ENCODE measurements at places on chromosomes 6 and 20. TPM values are rescaled to one million over a fixed set of nuclear protein-coding genes. Genes with fewer than 3 reads are reported as not detected.

Gene ADGRF1
- polyA plus RNA-seq: not detected

- H3K27me3 ChIP-seq: no peaks in the 10 kb centered on the region
- H3K36me3 ChIP-seq: peaks cover 43% of the 10 kb centered on the region
Measured at GRCh38 chr6:158174514-158174913, 6.4 kb downstream of the GTF2H5 start.

- no peak overlapping the region for H3K4me3 ChIP-seq
- peaks cover 2% of the 10 kb centered on the region for H3K4me1 ChIP-seq
- H3K27ac ChIP-seq: peak overlapping the region; percentile 83
- no peak for DNase-seq
- H3K36me3 ChIP-seq: no peaks in the 10 kb centered on the region
- H3K27me3 ChIP-seq: no peaks in the 10 kb centered on the region
Measured at GRCh38 chr6:140225701-140226436, 851.4 kb upstream of the CITED2 start.

DNA sequence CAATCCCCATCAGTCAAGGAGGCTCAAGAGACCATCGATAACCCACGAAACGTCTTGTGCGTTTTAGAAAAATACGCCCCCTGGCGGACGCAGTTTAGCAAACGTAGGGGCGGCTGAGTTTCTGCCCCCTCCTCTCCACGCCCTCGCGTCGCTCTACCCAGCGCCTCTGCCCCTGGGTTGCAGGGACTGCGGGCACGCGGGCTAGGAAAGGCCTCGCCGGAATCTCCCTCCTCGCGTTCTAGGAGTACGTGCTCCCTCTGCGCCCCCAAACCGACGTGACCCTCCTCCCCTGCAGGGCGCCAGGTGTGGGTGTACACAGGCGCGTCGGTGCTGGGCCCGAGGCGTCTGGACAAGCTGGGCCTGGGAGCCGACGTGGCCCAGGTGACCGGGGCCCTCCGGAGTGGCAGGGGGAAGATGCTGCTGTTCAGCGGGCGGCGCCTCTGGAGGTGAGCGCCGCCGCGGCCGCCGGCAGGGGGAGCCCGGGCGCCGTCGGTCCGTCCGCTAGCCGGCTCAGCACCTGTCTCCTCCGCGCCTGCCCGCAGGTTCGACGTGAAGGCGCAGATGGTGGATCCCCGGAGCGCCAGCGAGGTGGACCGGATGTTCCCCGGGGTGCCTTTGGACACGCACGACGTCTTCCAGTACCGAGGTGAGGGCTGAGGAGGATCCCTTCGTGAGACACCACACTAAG is 5.3 kb downstream of the MMP9 start:
- H3K4me3 ChIP-seq: peak overlapping the region; percentile 41
- H3K4me1 ChIP-seq: peaks cover 6% of the 10 kb centered on the region
- peak; percentile 84 for DNase-seq
- no peak overlapping the region for H3K27ac ChIP-seq
- H3K36me3 ChIP-seq: no peaks in the 10 kb centered on the region
- H3K27me3 ChIP-seq: no peaks in the 10 kb centered on the region

Gene CRISP3
- polyA plus RNA-seq: not detected

DNA sequence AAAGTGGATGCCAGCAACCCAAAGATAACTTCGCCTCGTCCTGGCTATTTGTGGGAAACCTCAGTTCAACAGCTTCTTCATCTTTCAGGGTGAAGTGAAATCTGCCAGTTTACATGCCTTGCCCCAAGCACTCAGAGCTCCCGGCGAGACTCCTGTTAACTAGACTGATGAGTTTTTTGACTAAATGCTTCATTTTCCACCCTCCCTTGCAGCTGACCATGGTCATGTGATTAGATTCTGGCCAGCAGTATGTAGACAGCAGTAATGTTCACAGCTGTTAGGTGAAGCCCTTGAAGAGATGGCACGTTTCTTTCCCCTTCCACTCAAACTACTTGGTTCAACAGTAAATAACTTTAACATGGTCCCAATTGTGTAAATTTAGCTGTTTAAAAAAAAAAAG is 718.8 kb upstream of the FLRT3 start:
- no peak overlapping the region for H3K27ac ChIP-seq
- no peaks in the 10 kb centered on the region for H3K4me1 ChIP-seq
- H3K4me3 ChIP-seq: no peak overlapping the region
- H3K36me3 ChIP-seq: no peaks in the 10 kb centered on the region
- DNase-seq: no peak

DNA sequence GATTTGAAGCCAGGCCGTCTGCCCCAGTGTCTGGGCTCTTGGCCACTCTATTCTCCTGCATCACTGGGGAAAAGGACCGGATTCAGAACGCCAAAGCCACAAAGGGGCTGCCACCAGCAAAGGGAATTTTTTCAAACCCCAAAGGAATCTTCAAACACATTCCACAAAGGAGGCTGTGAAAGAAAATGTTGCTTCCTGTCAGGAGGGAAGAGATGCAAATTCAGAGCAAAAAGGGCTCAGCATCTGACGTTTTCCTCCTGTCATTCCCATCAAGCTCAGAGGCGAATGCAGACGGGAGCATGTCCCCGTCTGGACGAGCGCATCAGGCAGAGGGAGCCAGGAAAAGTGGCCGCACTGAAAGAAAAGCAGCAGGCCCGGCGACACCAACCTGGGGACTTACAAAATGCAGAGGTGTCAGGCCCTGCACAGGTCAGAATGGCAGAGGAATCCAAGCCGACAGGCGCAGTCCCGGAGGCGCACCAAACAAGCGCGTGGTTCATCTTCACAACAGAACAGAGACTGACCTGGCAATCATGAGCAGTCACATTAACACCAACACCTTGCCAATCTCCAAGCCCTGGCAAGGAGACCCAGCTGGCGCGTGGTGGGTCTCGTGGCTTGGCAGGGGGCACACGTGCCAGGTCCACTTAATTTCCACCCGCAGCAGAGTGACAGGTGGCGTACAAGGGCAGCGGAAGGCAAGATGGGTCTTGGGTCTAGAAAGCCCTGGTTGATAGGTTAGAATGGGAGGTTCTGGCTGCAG is 62.8 kb downstream of the GRM4 start:
- DNase-seq: no peak
- no peaks in the 10 kb centered on the region for H3K27me3 ChIP-seq
- no peaks in the 10 kb centered on the region for H3K4me1 ChIP-seq
- H3K4me3 ChIP-seq: no peak overlapping the region

DNA sequence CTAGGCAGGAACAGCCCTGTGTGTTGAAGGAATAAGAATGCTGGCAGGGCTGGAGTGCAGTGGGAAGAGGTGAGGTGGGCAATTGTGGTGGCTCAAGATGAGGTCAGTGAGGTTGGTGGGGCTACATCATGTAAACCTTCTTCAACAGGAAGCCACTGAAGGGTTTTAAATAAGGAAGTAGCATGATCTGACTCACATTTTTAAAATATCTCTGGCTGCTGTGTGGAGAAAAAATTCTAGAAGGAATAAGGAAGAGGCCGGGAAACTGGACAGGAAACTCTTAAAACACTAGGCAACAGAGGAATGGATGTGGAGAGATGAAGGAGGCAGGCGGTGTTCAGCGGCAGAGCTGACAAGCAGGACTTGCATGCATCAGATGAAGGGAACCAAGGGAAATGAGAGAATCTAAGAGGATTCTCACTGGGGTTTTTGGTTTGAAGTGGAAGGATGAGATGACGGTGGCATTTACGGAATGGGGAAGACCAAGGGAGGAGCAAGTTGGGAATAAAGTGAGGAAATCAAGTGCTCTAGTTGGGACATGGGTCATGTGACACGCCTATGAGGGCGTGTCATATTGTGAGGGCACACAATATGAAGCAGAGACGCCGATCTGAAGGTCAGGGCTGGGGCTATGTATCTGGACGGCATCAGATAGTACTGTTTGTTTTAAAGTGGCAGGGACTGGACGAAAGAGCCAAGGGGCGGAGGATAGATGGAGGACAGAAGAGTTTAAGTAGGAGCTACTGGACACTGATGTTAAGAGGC is 18.2 kb downstream of the TMEM242 start:
- H3K27ac ChIP-seq: peak overlapping the region; percentile 40
- H3K27me3 ChIP-seq: no peaks in the 10 kb centered on the region
- no peak overlapping the region for H3K4me3 ChIP-seq
- 0 out of 2 replicates have a peak, but pooled peaks cover 4% of the 10 kb centered on the region for H3K4me1 ChIP-seq
- DNase-seq: no peak

DNA sequence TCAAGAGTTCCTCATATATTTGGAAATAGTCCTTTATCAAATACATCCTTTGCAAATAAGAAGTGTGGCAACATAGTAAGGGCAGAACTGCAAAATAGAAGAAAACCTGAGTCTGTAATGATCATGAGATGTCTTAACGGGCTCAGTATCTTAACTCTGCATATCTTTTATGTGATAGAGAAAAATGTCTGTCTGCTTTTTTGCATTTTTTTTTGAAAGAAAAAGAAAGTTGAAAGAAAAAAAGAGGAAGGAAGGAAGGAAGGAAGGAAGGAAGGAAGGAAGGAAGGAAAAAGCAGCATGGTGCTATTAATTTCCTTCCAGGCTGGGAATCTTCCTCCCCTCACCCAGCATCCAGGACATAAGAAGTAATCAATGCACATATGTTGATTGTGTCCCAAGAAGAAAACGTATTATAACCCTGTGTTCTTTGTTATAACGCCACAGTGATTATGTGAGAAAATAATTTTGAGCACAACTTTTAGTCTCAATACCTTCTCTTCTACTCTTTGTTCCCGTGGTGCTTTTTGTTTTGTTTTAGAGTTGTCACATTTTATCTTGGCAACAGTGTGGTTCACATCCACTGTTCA is 58.7 kb upstream of the PCSK2 start:
- H3K4me1 ChIP-seq: peaks cover 31% of the 10 kb centered on the region
- H3K27me3 ChIP-seq: no peaks in the 10 kb centered on the region
- H3K27ac ChIP-seq: no peak overlapping the region
- DNase-seq: no peak
- no peaks in the 10 kb centered on the region for H3K36me3 ChIP-seq

Gene SYTL3
- polyA plus RNA-seq: 2.0 TPM

Gene REM1
- 7.1 TPM for polyA plus RNA-seq

- no peak overlapping the region for H3K4me3 ChIP-seq
- H3K27me3 ChIP-seq: peaks cover 24% of the 10 kb centered on the region
- DNase-seq: no peak
- H3K36me3 ChIP-seq: no peaks in the 10 kb centered on the region
Measured at GRCh38 chr6:132763269-132763668, 5.6 kb upstream of the VNN2 start.

- H3K27me3 ChIP-seq: no peaks in the 10 kb centered on the region
- no peak overlapping the region for H3K4me3 ChIP-seq
- H3K4me1 ChIP-seq: no peaks in the 10 kb centered on the region
Measured at GRCh38 chr6:64736421-64736950, 970.5 kb downstream of the EYS start.

GRCh38 chr6:19578481-19578880 is 258.7 kb upstream of the ID4 start:
- H3K36me3 ChIP-seq: no peaks in the 10 kb centered on the region
- no peaks in the 10 kb centered on the region for H3K4me1 ChIP-seq
- no peak overlapping the region for H3K27ac ChIP-seq
- DNase-seq: no peak
- H3K27me3 ChIP-seq: no peaks in the 10 kb centered on the region

DNA sequence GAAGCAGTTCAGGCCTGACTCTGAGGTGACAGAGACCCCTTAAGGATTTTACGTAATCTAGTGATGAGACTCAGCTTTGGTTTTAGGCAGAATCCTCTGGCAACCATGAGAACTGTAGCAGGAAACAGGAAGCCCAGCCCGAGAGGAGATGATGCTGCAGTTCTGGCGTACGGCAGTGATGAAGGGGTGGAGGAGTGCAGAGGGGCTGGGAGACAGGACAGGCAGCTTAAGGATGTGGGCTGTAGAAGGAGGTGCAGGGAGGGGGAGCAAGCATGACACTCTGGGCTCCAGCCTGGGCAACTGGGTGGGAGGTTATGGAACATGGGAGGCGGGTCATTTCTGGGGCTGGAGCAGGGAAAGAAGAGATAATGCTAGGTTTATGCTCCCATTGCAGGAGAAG is 67.1 kb downstream of the LRFN2 start:
- H3K27ac ChIP-seq: no peak overlapping the region
- H3K36me3 ChIP-seq: no peaks in the 10 kb centered on the region
- no peaks in the 10 kb centered on the region for H3K4me1 ChIP-seq
- no peaks in the 10 kb centered on the region for H3K27me3 ChIP-seq
- no peak for DNase-seq

Gene IL17A
- polyA plus RNA-seq: not detected

DNA sequence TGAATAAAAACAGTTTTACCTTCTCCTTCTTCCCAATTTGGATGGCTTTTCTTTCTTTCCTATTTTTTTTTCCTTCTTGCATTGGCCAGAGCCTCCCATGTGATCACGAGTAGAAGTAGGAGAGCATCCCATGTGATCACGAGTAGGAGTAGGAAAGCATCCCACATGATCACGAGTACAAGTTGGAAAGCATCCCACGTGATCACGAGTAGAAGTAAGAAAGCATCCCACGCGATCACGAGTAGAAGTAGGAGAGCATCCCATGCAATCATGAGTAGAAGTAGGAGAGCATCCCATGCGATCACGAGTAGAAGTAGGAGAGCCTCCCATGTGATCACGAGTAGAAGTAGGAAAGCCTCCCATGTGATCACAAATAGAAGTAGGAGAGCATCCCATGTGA is 218.6 kb downstream of the DLL1 start:
- no peak overlapping the region for H3K4me3 ChIP-seq
- no peak for DNase-seq
- no peaks in the 10 kb centered on the region for H3K36me3 ChIP-seq
- no peak overlapping the region for H3K27ac ChIP-seq
- no peaks in the 10 kb centered on the region for H3K4me1 ChIP-seq
- H3K27me3 ChIP-seq: no peaks in the 10 kb centered on the region

Gene PTK6
- 0.07 TPM for polyA plus RNA-seq

DNA sequence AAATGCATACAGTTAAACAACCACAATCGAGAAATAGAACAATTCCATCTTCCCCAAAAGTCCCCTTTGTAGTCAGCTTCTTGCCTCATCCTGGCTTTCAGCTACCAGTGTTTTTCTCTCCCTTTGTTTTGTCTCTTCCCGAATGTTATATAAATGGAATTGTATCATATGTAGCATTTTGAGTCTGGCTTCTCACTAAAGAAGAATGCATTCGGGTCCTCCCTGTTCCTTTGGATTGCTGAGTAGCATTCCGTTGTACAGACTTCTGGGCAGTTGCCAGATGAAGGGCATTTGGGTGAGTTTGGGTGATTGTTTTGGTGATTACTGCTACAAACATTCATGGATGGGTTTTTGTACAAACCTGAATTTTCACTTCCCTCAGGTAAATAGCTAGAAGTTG is 27.8 kb downstream of the PRPH2 start:
- no peak overlapping the region for H3K4me3 ChIP-seq
- DNase-seq: no peak
- H3K36me3 ChIP-seq: peaks cover 26% of the 10 kb centered on the region
- H3K27ac ChIP-seq: peak overlapping the region; percentile 64

- H3K4me1 ChIP-seq: peaks cover 33% of the 10 kb centered on the region
- no peaks in the 10 kb centered on the region for H3K36me3 ChIP-seq
- no peak overlapping the region for H3K4me3 ChIP-seq
- H3K27ac ChIP-seq: no peak overlapping the region
Measured at GRCh38 chr20:59402681-59403080, 102.3 kb downstream of the EDN3 start.

Gene LY6G5C
- 1.1 TPM for polyA plus RNA-seq

DNA sequence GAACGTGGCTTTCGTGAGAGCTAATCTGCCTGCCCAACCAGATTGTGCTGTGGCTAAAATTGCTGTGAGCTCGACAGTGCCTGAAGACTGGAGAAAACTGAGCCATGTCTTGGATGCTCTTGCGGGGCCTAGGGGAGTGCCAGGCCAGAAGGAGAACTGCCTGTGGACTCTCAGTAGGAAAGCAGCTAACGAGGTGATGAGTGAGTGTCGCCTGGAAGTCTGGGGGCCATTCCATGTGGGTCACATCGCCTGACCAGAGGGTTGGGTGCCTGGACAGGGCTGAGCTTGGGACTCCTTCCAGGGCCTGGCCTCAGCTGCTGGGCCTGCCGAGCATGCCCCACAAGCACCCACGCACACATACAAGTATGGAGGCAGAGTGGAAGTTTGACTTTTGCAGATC is 166.5 kb downstream of the VEGFA start:
- H3K27me3 ChIP-seq: no peaks in the 10 kb centered on the region
- no peaks in the 10 kb centered on the region for H3K36me3 ChIP-seq
- H3K27ac ChIP-seq: peak overlapping the region; percentile 100
- peak; percentile 5 for DNase-seq
- no peak overlapping the region for H3K4me3 ChIP-seq

Measured in SK-N-SH (cell line).